SJSA1 (cell line): ENCODE measurements at places on chromosomes 11 and 22. TPM values are rescaled to one million over a fixed set of nuclear protein-coding genes. Genes with fewer than 3 reads are reported as not detected.

DNA sequence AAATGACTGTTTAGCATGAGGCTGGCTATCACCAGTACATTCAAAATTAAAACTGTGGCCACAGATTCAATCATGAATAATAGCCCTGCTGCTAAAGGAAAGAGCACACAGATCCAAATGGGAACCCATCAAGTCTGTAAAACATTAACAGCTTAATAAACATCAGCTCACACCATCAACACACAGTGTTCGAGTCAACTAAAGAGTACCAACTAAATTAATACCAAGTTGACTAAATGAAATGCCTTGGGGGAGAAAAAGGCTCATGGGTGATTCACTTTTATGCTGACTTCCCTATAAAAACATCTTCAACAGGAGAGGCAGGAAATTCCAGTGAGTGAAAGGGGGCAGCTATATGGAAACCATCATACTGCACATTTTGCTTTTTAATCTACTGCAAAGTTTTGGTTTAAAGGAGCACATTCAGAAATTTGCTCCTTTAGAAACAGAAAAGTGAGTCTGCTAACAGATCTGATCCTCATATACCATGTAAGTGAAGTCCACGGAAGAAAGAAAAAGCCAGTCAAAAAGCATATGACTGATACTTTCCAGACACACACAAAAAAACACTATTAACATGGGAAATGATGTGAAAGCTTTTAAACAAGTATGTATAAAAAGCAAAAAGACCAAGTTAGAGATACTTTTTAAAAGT lies 16.3 kb downstream of the LGR4 start:
- no peak for DNase-seq

- DNase-seq = peak; percentile 53
These were observed 11.7 kb downstream of the MIAT start for GRCh38 chr22:26669060-26669481.

THY1 gene
- total RNA-seq = 7.4 and 51.6 TPM in 2 replicates

DNA sequence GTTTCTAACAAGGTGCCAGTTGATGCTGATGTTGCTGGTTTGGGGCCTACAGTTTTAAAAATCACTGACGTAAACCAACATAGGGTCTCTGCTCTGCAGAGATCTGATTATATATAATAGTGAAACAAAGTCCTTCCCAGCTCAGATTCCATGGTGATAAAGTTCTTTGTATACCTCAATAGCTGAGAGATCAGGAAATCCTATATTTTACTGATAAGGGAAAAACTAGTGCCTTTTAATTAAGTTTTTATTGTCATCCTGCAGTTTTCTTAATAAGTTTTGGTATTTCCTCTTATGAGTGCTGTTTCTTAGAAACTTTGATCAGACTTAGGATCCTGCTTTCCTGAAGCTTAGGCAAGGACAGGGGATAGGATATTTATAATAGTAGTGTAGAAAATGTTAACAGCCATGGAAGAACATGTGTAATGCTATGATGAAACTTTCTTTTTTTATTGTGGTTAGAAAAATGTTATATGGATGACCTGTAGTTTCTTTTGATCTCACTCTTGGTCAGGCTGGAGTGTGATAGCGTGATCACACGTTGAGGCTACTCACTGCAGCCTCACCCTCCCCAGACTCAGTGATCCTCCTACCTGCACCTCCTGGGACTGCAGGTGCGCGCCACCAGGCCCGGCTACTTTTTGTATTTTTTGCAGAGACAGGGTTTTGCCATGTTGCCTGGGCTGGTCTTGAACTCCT lies 14.1 kb downstream of the CAPRIN1 start:
- DNase-seq = no peak

PLEKHB1 gene
- not detected in 2 replicates for total RNA-seq

DNA sequence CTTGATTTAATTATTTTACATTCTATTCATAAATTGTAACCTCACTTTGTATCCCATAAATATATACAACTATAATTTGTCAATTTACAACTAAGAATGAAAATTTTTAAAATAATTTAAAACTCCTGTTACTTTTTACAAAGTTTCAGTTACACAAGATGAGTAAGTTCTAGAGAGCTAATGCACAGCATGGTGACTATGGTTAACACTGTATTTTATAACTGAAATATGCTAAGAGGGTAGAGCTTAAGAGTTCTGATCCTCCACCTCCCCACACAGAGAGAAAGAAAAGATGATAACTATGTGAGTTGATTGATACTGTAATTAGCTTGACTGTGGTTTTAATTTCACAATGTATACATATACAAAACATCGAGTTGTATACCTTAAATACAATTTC lies 412.5 kb upstream of the DDI1 start:
- DNase-seq = no peak

- DNase-seq = peak; percentile 98
These were observed 16.4 kb upstream of the SYVN1 start for GRCh38 chr11:65150509-65151299.

- DNase-seq = no peak
These were observed 5.0 kb downstream of the SEZ6L start for GRCh38 chr22:26174280-26174679.

GRCh38 chr11:30488304-30488998 lies 97.7 kb downstream of the MPPED2 start:
- DNase-seq = no peak

DNA sequence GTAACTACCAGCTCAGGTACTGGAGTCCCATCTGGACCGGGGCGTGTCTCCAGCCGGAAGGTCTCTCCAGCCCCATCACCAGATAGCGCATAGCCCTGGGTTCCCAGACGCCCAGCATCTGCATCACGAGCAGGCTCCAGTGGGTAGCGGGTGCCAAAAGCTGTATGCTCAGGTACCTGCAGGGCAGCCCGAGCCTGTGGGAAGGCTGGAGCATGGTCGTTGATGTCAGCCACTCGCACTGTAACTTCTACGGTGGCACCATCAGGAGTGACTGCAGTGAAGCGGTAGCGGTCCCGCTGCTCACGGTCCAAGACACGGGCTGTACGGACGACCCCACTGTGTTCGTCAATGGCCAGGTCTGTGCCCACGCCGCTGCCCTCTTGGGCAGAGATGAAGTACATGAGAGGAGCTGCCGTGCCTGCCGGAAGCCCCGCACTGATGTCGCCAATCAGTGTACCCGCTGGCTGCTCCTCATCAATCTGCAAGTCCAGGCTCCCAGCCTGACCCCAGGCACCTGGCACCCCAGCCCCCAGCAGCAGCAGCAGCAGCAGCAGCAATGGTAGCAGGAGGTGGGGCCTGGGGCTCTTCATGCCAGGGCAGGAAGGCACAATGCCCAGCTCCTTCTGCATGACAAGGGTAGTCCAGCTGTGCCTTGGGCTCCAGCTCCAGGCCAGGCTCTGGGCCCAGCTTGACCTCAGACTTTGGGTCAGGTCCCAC lies 14.5 kb downstream of the DCHS1 start:
- no peak for DNase-seq

TM7SF2 gene
- total RNA-seq = 1.5 and 2.4 TPM in 2 replicates

GRCh38 chr11:68199295-68199987 lies 13.7 kb downstream of the KMT5B start:
- DNase-seq = no peak

- DNase-seq = no peak
These were observed 17.2 kb downstream of the LINC01488 start for GRCh38 chr11:69498614-69499175.

- no peak for DNase-seq
These were observed 25.9 kb downstream of the PHLDB1 start for GRCh38 chr11:118633319-118633690.

TRIM51 gene
- total RNA-seq = not detected in 2 replicates

DNA sequence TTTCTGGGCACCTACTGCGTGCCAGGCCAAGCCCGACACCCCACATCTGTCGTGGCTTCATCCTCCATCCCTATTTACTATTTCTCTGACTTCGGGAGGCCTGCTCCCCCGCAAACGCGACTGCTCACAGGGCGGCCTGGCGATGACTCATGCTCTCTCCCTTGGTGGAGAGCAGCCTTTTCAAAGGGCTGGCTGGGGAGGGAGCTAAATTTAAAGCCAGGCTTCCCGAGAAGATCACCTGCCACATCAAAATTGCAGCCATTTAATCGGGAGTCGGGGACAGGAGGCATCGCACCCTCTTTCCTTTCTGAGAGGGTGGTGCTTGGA lies 24.9 kb upstream of the SHISAL1 start:
- DNase-seq = peak; percentile 75

GRCh38 chr11:18364495-18365073 lies 29.8 kb upstream of the LDHA start:
- no peak for DNase-seq

- no peak for DNase-seq
These were observed 1.6 kb upstream of the TIRAP start for GRCh38 chr11:126281245-126281644.

MAPK11 gene
- total RNA-seq = 1.3 and 2.2 TPM in 2 replicates

GRCh38 chr22:48570912-48571311 lies 1256.8 kb downstream of the BRD1 start:
- no peak for DNase-seq

ANKRD42 gene
- total RNA-seq = 1.3 and 3.5 TPM in 2 replicates

- DNase-seq = peak; percentile 85
These were observed 22.3 kb upstream of the PHLDA2 start for GRCh38 chr11:2951231-2952110.

- no peak for DNase-seq
These were observed 9.2 kb downstream of the MUC2 start for GRCh38 chr11:1083621-1084551.

DNA sequence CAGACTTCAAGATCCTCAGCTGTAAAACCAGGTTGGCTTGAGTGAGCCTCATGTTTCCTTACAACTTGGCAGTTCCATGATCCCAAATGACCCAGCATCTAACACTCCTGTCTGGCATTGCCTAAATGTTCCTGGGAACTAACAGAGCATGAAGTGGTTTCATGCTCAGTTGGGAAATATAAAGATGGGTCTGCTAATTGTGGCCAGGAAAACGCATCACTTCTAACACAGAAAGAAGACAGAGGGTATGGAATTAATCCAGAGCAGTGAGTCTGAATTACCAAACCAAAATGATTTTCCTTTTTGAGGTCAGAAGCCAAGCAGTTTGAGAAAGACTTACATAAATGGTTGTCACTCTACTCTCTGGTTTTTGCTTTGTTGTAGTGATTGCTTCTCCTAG lies 60.5 kb upstream of the MMP13 start:
- DNase-seq = no peak

NPAS4 gene
- 1.3 and 2.2 TPM in 2 replicates for total RNA-seq

GRCh38 chr11:100445231-100445735 lies 241.8 kb upstream of the ARHGAP42 start:
- no peak for DNase-seq

GRCh38 chr22:48576333-48577013 lies 1251.2 kb downstream of the BRD1 start:
- DNase-seq = peak; percentile 36

ANGPTL5 gene
- total RNA-seq = not detected in 2 replicates

DNA sequence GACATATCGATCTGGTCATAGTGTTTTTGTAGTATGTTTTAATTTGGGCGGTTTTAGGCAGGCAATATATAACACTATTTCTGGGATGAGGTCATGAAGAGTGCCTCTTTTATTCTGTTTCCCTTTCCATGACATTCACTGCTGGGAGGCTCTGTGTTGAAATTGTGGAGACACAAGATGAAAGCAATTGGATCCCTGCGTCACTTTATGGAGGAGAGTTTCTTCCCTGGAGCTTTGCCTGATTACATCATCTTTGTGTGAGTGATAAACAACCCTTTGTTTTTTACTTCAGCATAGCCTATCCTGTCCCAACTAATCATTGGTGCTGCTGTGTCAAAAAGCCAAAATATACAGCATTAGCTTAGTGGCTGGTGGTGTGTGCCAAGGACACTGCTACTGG lies 48.6 kb downstream of the PARVG start:
- DNase-seq = no peak

DNA sequence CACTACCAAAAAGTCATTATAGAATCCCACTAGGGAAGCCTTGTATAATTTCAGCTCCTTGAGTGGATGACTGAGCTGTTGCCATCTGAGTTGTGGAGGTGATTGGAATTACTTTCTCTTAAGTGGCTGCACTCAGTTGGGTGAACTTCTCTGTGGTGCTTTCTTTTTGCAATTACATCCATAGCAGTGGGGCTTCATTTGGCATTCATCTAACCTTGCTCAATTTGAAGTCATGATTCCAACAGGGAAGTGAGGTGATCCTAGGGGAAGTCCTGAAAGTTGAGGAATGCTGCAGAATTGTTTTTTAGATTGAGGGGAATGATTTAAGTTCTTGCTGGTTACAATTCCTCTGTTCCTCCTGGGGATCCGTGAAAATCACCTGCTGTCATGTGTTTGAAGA lies 39.6 kb downstream of the ARHGAP42 start:
- no peak for DNase-seq

DNA sequence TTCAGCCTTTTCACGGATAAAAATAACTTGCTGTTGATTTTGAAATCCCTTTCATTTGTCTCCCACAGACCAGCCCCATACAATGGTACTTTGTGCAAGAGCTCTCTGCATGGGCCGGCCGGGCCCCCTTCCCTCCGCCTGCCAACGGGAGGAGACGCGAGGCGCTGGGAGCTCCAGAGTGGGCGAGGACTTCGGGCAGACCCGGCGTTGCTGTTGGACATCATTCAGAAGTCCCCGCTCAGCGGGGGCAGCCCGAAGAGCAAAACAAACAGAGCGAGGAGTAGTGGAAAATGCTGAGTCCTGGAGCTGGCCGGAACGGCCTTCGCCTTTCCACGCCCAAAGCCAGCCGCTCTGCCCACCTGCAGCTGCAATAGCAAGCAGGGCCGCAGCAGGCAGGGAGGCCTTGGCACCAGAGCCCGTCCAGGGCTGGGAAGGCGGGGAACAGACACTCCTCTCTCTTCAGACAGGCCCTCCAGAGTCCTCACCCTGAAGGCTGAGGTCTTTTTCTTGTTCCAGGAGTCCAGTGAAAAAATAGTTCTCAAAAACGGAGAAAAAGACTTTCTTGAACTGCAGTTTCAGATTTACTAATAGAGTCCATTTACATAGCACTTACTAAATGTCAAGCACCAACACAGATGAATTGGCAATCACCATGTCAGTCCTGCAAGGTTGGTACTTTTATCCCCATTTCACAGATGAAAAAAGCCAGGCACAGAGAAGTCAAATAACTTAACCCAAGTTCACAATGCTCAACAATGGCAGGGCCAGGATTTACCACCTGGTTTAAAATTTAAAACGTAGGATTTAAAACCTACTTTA lies 135.5 kb downstream of the ETS1 start:
- peak; percentile 62 for DNase-seq

- no peak for DNase-seq
These were observed 5.2 kb downstream of the NUMA1 start for GRCh38 chr11:72075109-72075508.

DNA sequence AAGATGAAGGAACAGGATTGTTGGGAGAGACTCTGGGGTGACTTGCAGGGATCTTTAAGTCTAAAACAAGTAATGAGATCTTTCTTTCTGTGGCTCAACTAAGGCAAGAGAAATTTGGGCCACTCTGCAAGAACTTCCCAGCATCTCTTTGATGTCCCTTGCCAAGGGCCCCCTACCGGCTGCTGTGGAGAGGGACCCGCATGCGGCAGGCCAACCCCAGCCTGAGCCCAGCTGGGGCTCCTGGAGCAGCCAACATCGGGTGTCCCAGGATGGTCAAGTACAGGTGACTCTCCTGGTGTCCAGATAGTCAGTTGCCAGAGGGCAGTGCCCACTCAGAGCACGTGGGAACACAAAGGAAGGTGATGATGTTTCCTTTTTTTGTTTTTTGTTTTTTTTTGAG lies 363.2 kb downstream of the TBC1D22A start:
- DNase-seq = no peak
